ENCODE measurements at places on chromosomes 3 and 15. TPM values are rescaled to one million over a fixed set of nuclear protein-coding genes. Genes with fewer than 3 reads are reported as not detected.
A peak's percentile ranks its signal among the peaks of the same experiment; 100 is the strongest.

GRCh38 chr3:181622365-181622764, 89.4 kb upstream of the SOX2 start:
- no peak for DNase-seq
- no peak overlapping the region for H3K4me3 ChIP-seq
- H3K36me3 ChIP-seq: no peaks in the 10 kb centered on the region
- no peaks in the 10 kb centered on the region for H3K27me3 ChIP-seq
- H3K4me1 ChIP-seq: peaks cover 45% of the 10 kb centered on the region

DNA sequence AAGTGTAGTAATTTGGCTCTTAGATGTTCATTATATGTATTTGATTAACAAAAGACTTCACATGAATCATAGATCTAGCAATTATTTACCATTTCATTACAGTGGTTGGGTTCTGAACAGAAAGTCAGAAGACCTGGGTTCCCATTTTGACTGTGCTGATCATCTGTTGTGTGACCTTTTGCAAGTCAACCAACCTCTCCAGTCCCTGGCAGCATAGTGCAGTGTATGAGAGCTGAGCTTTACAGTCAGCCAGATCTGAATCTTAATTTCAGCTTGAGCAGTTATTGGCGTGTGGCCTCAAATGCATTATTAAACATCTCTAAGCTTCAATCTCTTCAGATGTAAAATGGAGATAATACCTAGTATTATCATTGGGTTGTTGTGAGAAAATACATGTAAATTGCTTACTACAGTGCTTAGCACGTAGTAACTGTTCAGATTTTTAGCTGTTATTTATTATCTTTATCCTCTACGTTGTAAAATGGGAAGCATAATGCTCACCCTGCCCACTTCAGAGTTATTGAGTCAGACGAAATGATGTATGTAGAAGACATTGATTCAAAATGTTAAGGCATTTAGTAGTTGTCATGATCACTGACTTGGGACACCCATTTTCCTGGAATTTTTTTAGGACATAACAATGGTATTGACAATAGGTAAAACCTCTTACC, 104.0 kb downstream of the KLHL25 start:
- H3K4me3 ChIP-seq: no peak overlapping the region
- no peak overlapping the region for H3K27ac ChIP-seq
- no peaks in the 10 kb centered on the region for H3K27me3 ChIP-seq
- no peak for DNase-seq

- peak overlapping the region; percentile 5 for H3K4me3 ChIP-seq
- H3K27ac ChIP-seq: no peak overlapping the region
- H3K27me3 ChIP-seq: peaks cover 6% of the 10 kb centered on the region
Measured at GRCh38 chr15:73908030-73908821, 18.0 kb upstream of the LOXL1 start.

NOX5 gene
- not detected for total RNA-seq

GRCh38 chr3:14397940-14398796, 4.2 kb upstream of the SLC6A6 start:
- DNase-seq: no peak
- peaks cover 22% of the 10 kb centered on the region for H3K4me1 ChIP-seq
- no peak overlapping the region for H3K4me3 ChIP-seq
- no peak overlapping the region for H3K27ac ChIP-seq

CCDC191 gene
- total RNA-seq: 3.8 TPM

C2CD4A gene
- total RNA-seq: 0.20 TPM

DNA sequence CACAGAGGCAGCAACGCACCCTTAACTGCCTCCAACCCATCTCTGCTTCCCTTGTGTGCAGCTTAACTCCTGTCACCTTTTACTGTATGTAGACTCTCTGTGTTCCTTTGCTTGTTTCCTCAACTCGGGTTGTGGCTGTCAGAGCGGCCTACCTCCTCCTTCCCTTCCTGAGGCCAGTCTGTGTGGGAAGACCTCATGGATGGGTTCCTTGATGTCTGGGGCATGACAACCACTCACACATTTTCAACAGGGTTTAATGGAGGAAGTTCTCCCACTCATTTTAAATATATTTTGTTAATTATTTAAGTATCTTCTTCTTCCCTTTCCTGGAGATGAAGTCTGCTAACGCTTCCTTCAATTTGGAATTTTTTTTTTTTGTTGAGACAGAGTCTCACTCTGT, 1.8 kb upstream of the CSPG5 start:
- H3K27me3 ChIP-seq: peaks cover 21% of the 10 kb centered on the region
- H3K27ac ChIP-seq: no peak overlapping the region
- no peak for DNase-seq
- H3K4me1 ChIP-seq: no peaks in the 10 kb centered on the region
- H3K4me3 ChIP-seq: peak overlapping the region; percentile 31

LRRC34 gene
- 3.6 TPM for total RNA-seq

ISLR gene
- 1.2 TPM for total RNA-seq

- H3K36me3 ChIP-seq: no peaks in the 10 kb centered on the region
- no peaks in the 10 kb centered on the region for H3K4me1 ChIP-seq
- no peak for DNase-seq
- H3K27me3 ChIP-seq: peaks cover 2% of the 10 kb centered on the region
- H3K27ac ChIP-seq: no peak overlapping the region
Measured at GRCh38 chr3:10647376-10647775, 142.0 kb upstream of the ATP2B2 start.

- H3K36me3 ChIP-seq: peaks cover 15% of the 10 kb centered on the region
- H3K27ac ChIP-seq: no peak overlapping the region
- no peak overlapping the region for H3K4me3 ChIP-seq
- H3K4me1 ChIP-seq: peaks cover 34% of the 10 kb centered on the region
- peaks cover 2% of the 10 kb centered on the region for H3K27me3 ChIP-seq
- no peak for DNase-seq
Measured at GRCh38 chr3:77065750-77066149, 25.9 kb downstream of the ROBO2 start.

STAC gene
- 1.2 TPM for total RNA-seq

DNA sequence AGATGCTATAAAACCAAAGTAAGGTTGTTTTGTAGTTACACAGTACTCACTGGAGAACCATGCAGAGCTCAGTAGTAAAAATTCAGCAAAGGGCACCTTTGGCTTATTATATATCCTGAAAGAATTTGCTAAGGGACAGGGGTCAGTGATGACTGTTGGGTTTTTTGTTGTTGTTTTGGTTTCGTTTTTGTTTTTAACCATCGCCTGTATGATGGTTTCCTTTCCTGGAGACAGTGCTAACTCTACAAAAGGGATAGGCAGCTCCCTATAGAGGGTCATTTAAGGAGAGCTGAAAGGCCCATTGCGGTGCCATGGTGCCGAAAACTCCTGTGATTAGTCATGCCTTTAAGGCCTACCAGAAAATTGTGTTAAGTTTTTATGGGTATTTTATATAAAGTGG, 118.2 kb upstream of the GOLIM4 start:
- H3K27me3 ChIP-seq: peaks cover 5% of the 10 kb centered on the region
- H3K4me3 ChIP-seq: no peak overlapping the region
- no peak for DNase-seq
- H3K4me1 ChIP-seq: peaks cover 48% of the 10 kb centered on the region
- H3K36me3 ChIP-seq: no peaks in the 10 kb centered on the region

DNA sequence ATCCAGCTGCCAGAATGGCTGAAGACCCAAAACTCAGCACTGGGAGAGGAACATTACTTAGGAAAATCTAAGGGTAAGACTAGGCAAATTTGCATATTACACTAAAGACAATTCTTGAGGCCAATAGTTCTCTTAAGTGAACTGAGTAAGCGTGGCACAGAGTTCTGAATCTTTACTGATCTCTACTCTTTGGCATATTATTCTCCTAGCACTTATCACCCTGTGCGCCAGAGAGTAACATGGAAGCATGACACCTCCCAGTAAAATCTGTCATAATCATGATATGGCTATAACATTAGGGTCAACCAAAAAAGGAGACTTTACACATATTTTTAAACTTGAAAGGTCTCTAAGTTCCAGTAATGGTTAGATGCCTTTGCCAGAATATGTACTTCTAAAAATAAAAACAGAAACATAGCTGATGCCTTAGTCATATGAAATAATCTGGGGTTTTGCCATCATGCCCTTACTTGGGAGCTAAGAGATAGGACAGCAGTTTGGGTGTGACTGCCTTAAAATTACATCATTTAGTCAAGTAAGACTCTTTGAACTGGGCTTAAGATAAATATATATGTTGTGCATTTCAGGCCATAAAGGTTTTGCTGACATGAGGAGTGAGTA, 290.5 kb downstream of the PLCL2 start:
- DNase-seq: no peak
- no peak overlapping the region for H3K4me3 ChIP-seq
- no peak overlapping the region for H3K27ac ChIP-seq
- peaks cover 7% of the 10 kb centered on the region for H3K27me3 ChIP-seq
- H3K4me1 ChIP-seq: peaks cover 5% of the 10 kb centered on the region
- H3K36me3 ChIP-seq: no peaks in the 10 kb centered on the region

DNA sequence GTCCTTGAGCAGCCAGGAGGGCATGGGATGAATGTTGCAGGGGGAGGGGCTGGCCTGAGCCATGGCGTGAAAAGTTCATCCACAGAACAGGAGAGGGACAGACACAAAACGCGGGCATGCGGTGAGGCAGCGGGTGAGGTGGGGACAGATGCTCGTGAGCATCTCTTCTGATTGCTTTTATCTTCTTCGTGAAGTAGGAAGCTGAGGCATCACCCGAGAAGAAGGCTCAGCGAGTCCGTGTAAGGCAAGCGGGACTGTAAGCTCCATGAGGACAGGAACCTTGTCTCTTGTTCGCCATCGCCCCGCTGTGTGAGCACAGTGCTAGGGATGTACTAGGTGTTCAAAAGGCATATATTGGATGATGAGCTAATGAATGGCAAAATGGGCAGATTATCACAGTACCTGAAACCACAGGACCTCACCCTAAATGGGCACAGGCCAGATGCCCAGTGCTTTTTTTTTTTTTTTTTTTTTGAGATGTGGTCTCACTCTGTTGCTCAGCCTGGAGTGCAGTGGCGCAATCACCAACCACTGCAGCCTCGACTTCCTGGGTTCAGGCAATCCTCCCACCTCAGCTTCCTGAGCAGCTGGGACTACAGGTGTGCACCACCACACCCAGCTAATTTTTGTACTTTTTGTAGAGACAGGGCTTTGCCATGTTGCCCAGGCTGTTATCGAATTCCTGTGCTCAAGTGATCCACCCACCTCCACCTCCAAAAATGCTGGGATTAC, 46.8 kb downstream of the CPN2 start:
- no peaks in the 10 kb centered on the region for H3K36me3 ChIP-seq
- DNase-seq: no peak
- peaks cover 5% of the 10 kb centered on the region for H3K27me3 ChIP-seq
- peaks cover 15% of the 10 kb centered on the region for H3K4me1 ChIP-seq

DNA sequence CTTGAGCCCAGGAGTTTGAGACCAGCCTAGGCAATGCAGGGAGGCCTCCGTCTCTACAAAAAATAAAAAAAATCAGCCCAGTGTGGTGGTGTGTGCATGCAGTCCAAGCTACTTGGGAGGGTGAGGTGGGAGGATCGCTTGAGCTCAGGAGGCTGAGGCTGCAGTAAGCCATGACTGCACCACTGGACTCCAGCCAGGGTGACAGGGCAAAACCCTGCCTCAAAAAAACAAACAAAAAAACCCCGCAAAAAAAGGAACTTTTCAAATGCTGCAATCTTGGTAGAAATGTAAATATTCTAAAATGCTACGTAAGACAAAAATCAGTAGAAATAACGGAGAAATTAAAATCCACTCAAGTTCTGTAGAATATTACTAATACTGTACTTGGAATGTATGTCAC, 108.1 kb upstream of the MELTF start:
- no peaks in the 10 kb centered on the region for H3K36me3 ChIP-seq
- no peaks in the 10 kb centered on the region for H3K27me3 ChIP-seq
- H3K4me3 ChIP-seq: no peak overlapping the region
- DNase-seq: no peak

DNA sequence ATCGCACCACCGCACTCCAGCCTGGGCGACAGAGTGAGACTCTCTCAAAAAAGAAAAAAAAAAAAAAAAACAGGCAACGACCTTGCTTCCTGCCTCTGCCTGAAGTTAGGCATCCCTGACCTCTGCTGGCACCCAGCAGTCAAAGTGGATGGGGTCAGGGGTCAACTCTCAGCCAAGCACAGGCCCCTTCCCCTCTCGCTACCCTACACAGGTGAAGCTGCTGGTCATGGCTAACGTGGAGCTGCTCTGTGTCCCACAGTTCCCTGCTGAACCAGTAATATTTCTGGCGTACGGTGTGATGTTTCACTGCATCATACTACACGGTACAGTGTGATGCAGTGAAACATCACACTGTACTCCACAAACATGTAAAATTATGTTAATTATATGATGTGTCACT, 13.9 kb upstream of the FRG2C start:
- no peaks in the 10 kb centered on the region for H3K36me3 ChIP-seq
- peaks cover 7% of the 10 kb centered on the region for H3K27me3 ChIP-seq
- no peak overlapping the region for H3K4me3 ChIP-seq
- H3K4me1 ChIP-seq: no peaks in the 10 kb centered on the region
- no peak overlapping the region for H3K27ac ChIP-seq

GRCh38 chr3:128550113-128550440, 57.1 kb upstream of the GATA2 start:
- no peak overlapping the region for H3K27ac ChIP-seq
- H3K36me3 ChIP-seq: peaks cover 5% of the 10 kb centered on the region
- DNase-seq: no peak

All from glutamatergic neuron (in vitro differentiated cells).